ENCODE measurements at places on chromosomes 3 and 15. TPM values are rescaled to one million over a fixed set of nuclear protein-coding genes. Genes with fewer than 3 reads are reported as not detected.

GRCh38 chr3:37491776-37492175 is 317.4 kb upstream of the LRRFIP2 start:
- peak overlapping the region; percentile 74 for H3K27ac ChIP-seq

DNA sequence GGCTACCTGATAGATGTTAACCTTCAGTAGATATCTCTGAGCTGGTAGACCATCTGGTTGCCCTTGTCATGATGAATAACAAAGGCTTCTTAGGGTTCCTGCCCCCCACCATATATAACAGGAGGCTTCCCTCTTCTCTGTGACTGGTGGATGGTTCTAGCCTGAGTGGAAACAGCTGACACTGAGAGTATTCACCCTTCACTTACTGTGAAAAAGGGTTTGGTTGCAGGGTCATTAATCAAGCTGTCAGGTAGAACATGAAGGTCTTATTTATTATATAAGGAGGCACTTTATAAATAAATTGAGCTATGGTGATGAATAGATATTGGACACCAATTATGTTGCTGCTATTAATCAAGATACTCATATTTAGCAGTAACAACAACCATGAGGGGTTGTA is 58.6 kb downstream of the CACNA2D3 start:
- no peaks in the 10 kb centered on the region for H3K27me3 ChIP-seq
- no peak overlapping the region for H3K27ac ChIP-seq
- DNase-seq: no peak
- no peaks in the 10 kb centered on the region for H3K4me1 ChIP-seq
- H3K4me3 ChIP-seq: no peak overlapping the region
- no peaks in the 10 kb centered on the region for H3K36me3 ChIP-seq

DNA sequence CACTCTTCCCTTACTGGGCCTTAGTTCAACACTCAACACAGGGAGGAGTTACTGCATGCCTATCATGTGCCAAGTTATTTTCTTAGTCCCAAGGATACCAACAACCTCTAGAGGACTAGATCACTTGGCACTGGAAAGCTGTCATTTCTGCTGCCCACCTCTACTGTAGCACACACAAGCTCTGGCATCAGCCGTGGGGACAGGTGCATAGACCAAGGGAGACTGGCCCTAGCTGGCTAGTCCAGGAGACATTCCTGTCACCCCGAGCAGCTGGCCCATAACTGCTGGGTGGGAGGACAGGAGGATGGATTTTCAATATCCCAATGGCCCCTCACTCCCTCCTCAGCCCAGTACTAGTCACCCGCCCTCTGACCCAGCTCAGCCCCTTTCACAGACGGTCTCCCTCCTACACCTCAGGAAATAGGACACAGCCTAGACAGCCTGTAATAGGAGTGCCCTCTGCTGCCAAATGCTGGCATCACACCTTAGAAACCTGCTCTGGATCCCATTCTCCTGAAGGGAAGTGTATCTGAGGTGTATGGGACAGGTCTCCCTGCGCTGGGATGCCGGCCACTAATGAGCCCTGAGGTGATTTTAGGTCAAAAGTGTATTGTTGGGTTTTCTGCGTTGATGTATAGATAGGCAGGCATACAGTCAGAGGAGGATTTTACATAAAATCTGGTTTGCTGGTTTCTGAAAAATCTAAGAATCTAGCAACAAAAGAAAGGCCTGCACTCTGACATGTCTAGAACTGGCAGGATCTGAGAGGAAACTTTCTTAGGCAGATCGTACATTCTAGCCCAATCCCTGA is 3.4 kb upstream of the DZIP1L start:
- no peaks in the 10 kb centered on the region for H3K27me3 ChIP-seq
- H3K27ac ChIP-seq: no peak overlapping the region
- H3K4me1 ChIP-seq: peaks cover 22% of the 10 kb centered on the region
- H3K4me3 ChIP-seq: no peak overlapping the region
- H3K36me3 ChIP-seq: no peaks in the 10 kb centered on the region

DNA sequence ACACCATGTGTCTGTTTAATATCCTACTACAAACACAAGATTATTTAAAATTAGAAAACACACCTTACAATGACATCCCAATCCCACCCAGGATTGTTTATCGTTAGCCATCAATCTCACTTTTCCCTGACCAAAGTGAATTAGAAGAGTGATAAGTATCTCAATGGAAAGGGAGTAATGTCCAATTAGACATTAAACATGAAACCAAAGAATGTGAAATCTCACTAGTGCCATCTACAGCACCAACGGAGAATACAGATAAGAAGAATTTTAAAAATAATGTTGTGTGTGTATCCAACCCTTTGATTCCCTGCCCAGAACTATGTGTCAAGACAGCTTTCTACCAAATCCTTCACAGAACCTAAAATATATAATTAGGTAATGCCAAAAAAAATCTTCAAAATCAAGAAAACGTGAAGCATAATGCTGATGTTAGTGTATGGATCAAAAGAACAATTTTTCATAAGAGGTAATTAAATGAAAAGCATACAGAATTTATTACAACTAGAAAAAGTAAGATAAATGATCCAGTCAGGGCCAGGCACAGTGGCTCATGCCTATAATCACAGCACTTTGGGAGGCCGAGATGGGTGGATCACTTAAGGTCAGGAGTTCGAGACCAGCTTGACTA is 64.2 kb downstream of the SCAPER start:
- H3K4me1 ChIP-seq: no peaks in the 10 kb centered on the region
- DNase-seq: no peak
- no peak overlapping the region for H3K4me3 ChIP-seq
- no peaks in the 10 kb centered on the region for H3K36me3 ChIP-seq
- no peaks in the 10 kb centered on the region for H3K27me3 ChIP-seq

Gene PLIN1
- not detected for polyA plus RNA-seq

Gene RHOV
- not detected for polyA plus RNA-seq

Gene AP3B2
- 0.95 TPM for polyA plus RNA-seq

Gene CELF6
- polyA plus RNA-seq: 1.9 TPM

Gene PPP2R3A
- polyA plus RNA-seq: 0.05 TPM

Gene THUMPD3
- 13.1 TPM for polyA plus RNA-seq

Data from CD14-positive monocyte (primary cell).